ENCODE measurements at places on chromosomes 1 and 21. TPM values are rescaled to one million over a fixed set of nuclear protein-coding genes. Genes with fewer than 3 reads are reported as not detected.

Gene ZNF695
- 0.18 TPM for polyA plus RNA-seq

Gene ERICH3
- not detected for polyA plus RNA-seq

Gene F11R
- polyA plus RNA-seq, result 26.2 TPM

Gene C1orf185
- not detected for polyA plus RNA-seq

Gene CFAP141
- not detected for polyA plus RNA-seq

Gene ATP6V0B
- polyA plus RNA-seq, result 140 TPM

Gene PPIAL4G
- not detected for polyA plus RNA-seq

Gene CLCA4
- polyA plus RNA-seq, result 0.49 TPM

Gene FAM131C
- polyA plus RNA-seq, result 1.6 TPM

Gene PERM1
- polyA plus RNA-seq, result 2.0 TPM

Gene TSPAN2
- 1.6 TPM for polyA plus RNA-seq

Gene COL16A1
- 4.3 TPM for polyA plus RNA-seq

Gene CATSPERE
- 0.22 TPM for polyA plus RNA-seq

Gene PGLYRP3
- polyA plus RNA-seq, result not detected

Gene OR2L8
- not detected for polyA plus RNA-seq

Gene ALPL
- polyA plus RNA-seq, result 51.4 TPM

Gene HCRTR1
- polyA plus RNA-seq, result 1.3 TPM

Gene OR10Z1
- polyA plus RNA-seq, result not detected

Gene KCNA2
- 0.45 TPM for polyA plus RNA-seq

Gene SPRTN
- polyA plus RNA-seq, result 1.5 TPM

Gene KIF2C
- polyA plus RNA-seq, result 0.18 TPM

Gene HMCN1
- 0.75 TPM for polyA plus RNA-seq
